M059J (cell line): ENCODE measurements at places on chromosomes 7 and 10. TPM values are rescaled to one million over a fixed set of nuclear protein-coding genes. Genes with fewer than 3 reads are reported as not detected.

DNA sequence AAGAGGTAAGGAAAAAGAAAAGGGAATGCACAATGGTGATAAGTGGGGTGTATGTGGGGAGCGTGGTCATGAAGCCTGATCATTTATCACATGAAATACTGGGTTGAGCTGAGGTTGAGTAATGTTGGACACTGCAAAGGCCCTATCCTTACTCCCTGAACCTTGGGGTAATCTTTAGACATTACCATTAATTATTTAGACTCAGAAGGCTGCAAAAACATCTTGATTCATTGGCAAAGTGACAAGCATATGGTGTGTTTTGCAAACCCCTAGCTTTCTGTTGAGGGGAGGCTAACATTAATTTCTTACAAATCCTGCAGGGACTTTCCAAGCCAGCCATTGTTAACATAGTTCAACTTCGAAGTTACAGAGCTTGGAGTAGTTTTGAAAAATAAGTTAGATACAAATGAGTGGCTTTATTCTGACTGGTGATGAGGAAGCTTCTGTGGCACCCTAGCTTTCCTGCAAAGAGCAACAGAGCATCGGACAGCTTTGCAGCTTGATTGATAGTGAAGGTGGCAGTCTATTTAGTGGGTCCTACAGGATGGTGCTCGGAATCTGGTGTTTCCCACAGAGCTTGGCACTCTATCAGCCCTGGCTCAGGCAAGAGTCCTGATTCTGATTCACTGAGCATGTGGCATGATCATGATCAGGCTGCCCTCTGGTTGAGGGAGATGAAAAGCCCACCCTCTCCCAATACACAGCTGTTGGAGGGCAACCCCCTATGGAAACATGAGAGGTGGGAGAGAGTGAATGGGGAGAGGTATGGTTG is 153.7 kb upstream of the NPVF start:
- DNase-seq: no peak

DNA sequence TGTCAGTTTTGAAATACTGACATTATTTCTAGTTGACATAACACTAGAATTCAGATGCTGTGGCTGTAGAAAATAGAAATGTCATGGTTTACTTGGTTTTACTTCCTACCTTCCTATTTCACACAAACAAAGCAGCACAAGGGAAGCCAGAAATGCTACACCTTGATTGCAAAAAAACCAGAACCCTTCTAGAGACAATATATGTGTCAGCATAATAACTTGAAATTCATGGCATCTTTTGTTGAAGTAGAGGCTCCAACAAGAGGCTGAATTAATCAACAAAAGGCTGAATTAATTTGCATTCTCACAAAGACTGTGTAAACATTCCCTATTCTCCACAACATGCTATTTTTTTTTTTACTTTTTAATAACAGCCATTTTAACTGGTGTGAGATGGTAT is 25.2 kb downstream of the ZNF117 start:
- no peak for DNase-seq

DNA sequence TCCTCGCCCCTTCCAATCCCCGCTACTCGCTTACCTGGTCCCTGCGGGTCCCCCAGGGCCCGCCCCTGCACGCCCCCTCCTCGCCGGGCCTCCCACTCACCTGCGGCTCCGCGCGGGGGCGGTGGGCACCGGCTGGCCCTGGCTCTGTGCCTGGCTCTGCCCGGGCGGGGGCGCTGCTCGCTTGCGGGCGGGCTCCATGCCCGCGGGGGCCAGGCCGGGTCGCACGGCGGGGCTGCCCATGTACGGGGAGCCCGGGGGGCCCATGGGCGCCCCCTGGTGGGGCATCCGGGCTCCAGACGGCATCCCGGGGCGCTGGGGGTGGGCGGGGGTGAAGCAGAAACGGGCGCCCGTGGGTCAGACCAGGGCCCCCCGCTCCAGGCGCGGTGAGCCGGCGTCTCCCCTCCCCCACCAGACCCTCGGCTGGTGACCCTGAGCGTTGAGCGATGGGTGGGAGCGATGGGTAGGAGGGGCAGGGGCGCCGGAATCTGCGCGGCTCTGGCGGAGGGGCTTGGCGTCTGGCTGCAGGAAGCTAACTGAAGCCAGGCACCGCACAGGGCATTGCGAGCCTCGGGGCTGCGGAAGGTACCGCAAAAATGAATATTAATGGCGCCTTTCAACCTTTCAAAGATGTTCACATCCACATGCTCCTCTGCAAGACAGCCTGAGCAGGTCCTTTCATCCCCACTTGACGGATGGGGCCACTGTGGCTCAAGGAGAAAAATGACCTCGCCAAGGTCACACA is 3.0 kb downstream of the SMARCD3 start:
- DNase-seq: no peak

DNA sequence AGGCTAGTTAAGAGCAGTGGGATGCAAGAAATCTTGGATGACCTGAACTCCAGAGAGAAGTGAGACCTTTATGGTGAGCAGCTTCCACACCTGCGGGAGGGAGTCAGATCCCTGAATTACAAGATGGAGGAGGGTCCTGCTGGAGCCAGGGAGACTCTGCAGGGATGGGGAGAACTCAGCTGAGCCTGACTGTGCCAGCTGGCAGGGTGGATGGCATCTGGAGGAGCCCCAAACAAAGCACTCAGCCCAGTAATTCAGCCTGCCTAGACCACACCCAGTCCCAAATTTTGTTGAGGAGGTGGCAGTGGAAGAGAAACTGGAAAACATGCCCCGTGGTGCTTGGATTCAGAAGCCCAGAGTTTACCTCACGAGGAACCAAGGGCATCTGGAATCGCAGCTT is 208.2 kb downstream of the WDR11 start:
- no peak for DNase-seq

DNA sequence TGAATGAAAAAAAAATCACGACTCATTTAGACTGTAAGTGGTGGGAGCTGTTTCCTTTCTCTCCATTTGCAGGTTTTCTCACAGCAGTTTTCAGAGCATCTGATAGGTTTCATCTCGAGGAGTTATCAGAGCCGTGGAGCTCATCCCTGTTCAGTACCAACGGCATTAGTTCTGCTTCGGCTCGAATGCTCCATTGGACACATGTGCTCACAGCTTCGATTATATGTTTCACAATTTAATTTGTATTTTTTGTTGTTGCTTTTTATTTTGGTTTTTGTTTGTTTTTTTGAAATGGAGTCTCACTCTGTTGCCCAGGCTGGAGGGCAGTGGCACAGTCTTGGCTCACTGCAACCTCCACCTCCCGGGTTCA is 1.5 kb downstream of the SLC18A2 start:
- no peak for DNase-seq

DNA sequence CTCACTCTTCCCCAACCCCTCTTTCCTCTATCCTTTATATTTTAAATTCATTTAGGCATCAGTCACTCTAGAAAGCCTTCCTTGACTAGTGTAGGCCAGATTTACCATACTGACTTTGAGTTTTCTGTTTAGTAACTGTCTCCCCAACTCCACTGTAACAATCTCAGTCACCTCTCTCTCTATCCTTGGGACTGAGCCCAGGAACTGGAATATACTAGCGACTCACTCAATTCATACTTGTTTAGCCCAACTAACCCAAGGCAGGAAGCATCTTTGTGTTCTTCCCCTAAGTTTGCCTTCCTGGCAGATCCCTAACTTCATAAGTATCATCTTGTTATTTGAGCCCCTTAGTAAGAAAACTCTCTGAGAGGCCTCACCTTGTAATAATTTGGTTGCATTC is 19.1 kb downstream of the PLCE1 start:
- DNase-seq: peak; percentile 61

GRCh38 chr10:87974769-87975168 is 111.3 kb downstream of the PTEN start:
- no peak for DNase-seq

DNA sequence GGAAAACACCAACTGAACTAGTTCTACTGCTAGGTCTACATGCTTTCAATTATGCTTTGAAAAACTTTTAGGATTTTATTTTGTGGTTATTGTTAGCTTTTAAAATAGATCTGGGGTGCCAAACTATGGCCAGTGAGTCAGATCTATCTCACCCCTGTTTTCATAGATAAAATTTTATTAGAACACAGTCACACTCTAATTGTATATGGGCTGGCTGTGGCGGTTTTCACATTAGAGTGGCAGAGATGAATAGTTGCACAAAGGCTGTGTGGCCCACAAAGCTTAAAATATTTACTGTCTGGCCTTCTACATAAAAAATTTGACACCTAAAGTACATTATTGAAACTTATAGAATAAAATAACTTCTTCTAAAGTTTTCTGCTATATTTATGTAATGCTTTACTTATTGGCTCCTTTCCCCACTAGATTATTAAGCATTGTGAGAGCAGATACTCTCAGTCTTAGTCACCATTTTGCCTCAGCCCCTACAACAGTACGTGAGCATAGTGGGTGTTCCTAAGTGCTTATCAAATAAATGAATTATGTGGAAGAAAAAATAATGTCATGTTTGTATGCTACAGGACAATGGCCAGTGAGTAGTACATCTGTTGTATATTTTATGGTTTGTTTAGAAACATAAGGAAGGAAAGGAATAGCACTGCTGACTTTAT is 5.4 kb upstream of the SUV39H2 start:
- peak; percentile 67 for DNase-seq

DNA sequence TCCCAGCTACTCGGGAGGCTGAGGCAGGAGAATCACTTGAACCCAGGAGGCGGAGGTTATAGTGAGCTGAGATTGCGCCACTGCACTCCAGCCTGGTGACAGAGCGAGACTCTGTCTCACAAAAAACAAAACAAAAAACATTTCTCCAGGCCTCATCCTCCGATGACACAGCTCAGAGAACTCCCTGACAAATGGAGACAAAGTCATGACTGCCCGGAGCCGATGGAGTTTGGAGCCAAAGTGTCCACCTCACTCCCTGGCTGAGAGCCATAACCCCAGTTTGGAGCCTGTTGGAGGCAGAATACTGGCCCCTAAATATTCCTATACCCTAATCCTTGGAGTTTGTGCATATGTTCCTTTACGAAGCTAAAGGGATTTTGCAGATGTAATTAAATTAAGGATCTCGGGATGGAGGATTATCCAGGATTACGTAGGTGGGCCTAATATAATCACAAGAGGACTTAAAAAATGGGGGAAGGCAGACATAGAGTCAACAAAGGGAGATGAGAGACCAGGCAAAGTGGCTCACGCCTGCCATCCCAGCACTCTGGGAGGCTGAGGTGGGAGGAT is 22.7 kb downstream of the SSC4D start:
- peak; percentile 66 for DNase-seq

- DNase-seq: no peak
Measured at GRCh38 chr7:25659841-25660240, 431.6 kb upstream of the NPVF start.

DNA sequence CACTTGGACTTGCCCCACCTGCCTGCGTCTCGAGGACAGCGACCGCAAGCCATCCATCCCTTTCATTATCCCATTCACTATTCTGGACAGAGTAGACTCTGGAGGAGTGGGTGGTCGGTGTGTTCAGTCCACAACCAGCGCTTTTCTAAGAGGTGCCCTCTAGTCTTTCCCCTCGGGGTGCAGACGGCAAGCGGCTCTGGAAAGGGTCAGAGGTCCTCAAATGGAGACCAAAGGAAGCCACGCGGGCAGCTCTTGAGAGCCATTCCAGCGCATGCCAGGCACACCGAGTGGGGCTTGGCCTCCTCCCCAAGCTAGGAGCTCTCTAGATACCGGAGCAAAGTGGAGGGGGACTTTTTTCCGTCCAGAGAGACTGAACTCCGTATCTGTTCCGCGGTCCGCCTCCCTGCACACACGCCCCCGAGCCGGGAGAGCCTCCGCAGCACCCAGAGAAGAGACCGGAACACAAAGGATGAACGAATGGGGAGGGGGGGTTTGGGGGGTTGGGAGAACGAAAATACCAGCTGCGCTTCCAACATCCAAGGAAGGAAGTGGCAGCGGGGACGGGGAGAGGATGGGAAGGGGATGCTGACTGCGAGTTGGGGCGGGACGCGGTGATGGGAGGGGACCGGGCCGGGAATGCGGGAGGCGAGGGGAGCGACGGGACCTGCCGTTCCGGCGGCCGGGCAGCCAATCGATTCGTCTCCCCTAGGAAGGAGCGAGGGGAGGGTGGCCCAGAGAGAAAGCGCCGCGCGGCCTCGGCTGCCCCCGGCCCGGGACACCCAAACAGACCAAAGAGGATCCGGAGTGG is 515 bp downstream of the GSDME start:
- DNase-seq: peak; percentile 73

DNA sequence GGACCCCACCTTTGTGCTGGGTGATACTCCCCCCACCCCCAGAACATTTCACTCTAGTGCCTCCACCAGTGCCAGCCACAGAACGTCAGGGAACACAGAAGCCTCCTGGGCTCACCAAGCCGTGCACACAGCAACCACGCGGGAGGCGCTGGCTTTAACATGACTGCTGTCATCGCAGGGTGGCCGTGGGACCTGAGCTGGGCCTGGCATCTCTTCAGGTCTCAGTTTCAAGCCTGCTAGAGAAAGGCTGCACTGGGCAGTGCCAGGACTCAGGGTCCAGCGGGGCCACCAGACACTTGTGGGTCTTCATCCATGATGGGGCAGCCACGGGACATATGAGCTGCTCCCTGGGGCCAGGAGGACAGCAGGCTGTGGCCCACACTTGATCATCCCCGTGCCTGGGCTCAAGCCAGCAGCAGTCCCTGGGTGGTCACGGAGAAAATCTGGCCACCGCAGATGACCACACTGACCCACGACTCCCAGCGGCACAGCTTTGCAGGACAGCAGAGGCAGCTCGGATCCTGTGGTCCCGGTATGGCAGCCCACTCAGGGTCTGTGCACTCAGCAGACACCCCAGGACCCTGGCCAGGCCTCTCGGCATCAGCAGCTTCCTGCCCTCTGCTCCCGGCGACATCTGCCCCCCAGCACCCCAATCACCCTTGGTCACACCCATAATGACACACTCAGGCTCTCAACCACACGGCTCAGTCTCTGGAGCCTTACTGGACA is 44.2 kb downstream of the CAMK2B start:
- peak; percentile 54 for DNase-seq

UCN3 gene
- total RNA-seq: not detected in 2 replicates

OPALIN gene
- total RNA-seq: not detected in 2 replicates

ADRA2A gene
- total RNA-seq: not detected in 2 replicates
